ENCODE measurements at places on chromosomes 16 and 17. TPM values are rescaled to one million over a fixed set of nuclear protein-coding genes. Genes with fewer than 3 reads are reported as not detected.

DNA sequence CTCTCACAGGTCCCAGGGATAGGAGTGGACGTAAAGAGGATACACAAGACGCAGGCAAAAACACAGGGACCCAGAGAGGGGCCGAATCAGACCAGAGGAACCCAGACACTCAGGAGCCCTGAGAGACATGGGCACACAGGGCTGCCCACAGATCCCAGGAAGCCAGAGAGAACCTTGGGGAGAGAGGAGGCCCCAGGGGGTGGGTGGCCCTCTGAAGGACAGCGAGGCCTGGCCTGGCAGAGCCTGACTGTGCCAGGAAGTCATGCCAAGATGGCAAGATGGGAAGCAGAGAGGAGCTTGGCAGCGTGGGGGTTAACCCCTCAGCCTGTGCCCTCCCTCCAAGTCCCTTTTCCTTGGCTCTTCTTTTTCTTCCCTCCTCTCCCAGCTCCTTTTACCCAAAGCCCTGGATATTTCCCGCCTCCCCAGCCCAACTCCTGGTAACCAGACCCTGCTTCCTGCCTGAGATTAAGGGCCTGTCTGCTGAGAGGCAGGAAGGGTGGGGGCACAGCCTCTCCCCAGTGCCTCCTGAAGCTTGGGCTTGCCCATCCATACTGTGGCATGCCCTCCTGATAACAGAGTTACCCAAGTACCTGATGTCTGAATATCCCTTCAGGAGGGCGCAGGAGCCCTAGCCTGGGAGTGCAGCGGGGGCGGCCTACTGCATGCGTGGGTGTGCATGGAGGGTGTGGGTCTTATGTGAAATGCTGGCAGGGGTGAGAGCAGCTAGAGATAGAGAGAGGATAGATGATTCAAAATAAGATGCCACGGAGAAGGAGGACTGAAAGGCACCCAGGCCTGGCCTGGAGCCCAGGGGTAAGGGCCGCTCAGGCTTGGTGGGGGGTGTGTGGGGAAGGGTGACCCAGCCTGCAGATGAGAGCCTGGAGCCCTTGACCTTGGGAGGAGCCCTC lies 6.0 kb upstream of the TBX21 start:
- DNase-seq = no peak

DNA sequence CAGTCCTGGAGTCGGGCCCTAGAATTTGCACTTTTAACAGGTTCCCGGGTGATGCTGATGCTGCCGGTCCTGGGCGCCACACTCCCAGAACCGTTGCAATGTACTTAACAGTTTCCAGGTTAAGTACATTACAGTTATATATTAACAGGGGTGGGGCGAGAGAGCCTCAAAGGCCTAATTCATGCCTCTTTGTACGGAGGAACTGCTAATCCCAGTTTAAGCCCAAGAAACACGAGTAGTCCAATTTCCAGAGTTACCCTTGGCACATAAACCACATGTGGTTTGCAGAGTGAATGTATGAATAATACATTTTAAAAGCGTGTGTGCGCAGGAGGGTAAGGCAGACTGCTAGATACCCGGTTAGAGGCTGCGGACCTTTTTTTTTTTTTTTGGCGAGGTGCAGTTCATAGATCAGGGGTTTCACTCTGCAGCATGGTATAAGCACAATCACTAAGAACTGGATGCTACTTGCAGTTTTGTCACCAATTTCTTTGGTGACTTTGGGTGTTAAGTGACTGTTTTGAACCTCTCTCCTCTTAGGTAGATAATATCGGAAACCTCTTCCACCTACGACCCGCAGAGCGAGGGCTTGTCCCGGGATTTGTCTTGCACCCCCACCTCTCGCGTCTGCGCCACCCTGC lies 713 bp downstream of the COX11 start:
- no peak for DNase-seq

- DNase-seq = no peak
These were observed 381.7 kb downstream of the SLC39A11 start for GRCh38 chr17:72710834-72711233.

DNA sequence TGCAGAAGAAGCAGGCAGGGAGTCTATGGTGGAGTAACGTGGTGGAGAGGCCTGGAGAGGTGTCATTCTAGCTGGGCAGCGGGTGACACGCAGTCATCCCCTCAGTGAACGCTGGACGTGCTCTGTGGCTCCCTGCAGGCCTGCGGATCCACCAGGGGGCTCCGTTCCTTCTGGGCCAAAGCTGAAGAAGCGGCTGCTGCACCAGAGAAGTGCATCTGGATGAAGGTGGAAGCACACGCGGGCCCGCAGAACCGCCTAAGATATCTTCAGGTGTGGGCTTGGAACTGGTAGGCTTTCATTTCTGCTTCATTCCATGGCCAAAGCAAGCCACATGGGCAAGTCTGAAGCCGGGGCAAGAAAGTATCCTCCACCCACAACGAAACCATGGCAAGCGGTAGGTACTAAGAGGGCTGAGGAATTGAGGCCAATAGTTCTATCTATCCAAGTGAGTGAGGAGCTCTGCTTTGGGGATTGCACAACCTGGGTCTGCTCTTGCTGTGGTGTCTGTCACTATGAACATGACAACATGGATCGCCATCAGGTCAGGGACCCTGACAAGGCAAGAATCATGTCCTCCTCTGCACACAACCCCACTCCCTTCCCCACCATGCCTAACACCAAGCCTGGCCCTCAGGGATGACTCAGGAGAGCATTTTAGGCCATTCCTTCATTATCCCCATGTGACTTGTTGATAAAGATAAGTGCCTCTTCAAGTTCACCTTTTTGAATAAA lies 78.9 kb upstream of the FBXO47 start:
- peak; percentile 56 for DNase-seq

DNA sequence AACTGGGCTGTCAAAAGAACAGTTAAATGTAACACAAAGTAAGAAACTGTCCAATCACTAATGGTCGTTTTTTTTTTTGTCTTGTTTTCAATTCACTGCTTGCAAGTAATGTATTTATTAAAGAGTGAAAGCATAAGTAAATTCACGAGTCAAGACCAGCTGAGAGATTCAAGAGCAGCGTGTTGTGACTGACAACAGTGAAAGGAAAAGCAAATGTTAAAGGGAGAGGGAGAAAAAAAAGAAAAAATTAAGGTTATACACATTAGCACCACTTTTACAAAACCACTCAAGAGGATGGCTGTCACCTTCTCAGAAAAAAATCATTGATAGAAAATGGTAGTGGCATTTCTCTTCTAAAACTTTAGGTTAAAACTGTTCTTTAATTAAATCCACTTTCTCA lies 36.1 kb downstream of the GPATCH8 start:
- DNase-seq = no peak

DNA sequence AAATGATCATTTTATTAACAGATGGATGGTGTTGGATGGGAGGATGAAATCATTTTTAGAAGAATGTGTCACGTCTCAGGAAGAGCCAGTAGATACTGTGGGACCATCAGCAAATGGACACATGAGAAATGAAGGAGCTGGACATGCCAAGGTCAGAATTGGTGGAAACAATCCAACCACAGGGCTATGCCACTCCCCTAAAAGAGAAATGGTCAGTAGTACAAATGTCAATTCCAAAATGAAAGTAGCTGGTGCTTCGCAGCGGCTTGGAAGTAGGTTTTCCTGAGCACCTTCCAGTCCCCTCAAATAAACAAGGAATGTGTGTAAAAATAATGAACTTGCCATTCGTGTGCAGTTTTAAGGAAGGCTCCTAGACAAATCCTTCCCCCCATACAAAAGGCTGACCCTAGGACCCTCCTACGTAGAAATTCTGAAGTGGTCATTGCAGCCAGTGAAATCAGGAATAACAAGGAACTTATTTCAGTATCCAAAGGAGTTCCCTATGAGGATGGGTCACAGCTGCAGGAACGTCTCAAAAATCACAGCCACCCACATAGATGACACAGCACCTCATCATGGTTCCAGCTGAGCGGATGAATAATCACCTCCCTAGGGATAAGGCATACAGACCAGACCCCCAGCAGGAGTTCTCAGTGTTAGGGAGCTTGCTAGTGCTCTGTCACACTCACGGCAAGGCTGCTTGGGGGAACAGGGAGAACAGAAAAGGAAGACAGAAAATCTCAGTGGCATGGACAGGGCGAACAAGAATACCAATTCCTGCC lies 239.2 kb downstream of the HS3ST3A1 start:
- no peak for DNase-seq

GRCh38 chr16:49203361-49203760 lies 78.3 kb downstream of the CBLN1 start:
- no peak for DNase-seq

DNA sequence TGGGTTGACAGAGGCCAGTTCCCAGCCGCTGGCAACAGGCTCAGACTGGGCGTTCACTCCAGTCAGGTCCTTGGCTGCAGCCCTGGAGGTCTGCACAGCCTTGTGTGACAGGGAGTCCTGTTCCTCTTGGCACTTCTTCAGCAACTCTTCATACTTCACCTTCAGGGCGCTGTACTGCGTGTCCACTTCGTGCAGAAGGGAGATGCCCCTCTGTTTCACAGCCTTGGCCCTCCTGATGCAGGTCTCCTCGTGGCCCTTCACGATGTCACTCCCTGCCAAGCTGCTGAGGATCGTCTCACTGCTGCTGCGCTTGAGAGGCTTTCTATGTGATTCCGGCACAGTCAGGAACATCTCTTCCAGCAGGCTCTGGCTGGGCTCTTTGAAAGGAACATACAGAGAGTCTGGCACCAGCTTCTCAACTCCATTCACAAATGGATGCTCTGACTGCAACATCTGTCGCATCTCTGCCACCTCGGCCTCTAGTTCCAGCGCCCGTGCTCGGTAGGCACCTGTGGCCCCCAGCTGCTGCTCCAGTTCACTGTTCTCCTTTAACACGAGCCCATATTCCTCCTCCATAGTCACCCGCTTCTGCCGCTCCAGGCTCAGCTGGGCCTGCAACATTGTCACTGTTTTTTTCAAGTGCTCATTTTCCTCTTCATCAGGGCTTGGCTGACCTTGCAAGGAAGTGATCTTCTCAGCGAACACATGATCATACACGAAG lies 27.2 kb downstream of the CDR2 start:
- DNase-seq = no peak

- DNase-seq = no peak
These were observed 18.6 kb downstream of the FOXN1 start for GRCh38 chr17:28524476-28525424.

DNA sequence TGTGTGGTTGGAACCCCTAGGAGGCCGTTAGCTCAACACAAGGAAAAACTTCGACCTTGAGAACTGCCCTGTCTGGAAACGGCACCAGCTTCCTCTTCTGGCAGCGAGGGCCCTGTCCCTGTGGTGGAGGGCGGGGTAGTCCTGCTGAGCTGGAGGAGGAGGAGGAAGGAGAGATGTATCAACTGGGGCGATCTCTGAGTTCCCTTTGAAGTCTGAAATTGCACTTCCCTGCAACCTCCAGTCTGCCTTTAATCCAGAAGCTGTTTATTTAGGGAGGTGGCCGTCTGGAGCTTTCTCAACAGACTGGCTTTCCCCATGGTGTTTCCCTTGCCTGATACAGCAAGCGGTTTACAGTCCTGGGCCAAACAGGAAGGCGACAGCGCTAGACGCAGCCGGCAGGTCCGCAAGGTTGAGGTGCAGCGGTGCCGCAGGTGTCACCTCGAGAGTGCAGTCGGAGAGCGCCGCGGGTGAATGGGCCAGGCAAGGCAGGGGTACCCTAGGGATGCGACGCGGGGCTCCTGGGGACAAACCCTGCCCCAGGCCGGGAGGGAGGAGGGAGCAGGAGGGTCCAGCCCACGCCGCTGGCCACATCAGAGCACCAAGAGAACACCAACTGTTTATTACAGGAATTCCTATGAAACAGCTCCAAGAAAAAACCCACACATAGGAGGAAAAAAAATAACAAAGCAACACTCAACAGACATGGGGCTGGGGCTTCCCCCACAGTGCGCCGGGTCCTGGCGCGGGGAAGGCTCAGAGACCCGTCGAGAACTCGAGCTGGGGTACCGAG lies 11.4 kb upstream of the MRPS23 start:
- peak; percentile 58 for DNase-seq

GRCh38 chr17:72724267-72724666 lies 368.2 kb downstream of the SLC39A11 start:
- DNase-seq = no peak

GRCh38 chr16:66189951-66190350 lies 176.5 kb upstream of the CDH5 start:
- DNase-seq = no peak

DNA sequence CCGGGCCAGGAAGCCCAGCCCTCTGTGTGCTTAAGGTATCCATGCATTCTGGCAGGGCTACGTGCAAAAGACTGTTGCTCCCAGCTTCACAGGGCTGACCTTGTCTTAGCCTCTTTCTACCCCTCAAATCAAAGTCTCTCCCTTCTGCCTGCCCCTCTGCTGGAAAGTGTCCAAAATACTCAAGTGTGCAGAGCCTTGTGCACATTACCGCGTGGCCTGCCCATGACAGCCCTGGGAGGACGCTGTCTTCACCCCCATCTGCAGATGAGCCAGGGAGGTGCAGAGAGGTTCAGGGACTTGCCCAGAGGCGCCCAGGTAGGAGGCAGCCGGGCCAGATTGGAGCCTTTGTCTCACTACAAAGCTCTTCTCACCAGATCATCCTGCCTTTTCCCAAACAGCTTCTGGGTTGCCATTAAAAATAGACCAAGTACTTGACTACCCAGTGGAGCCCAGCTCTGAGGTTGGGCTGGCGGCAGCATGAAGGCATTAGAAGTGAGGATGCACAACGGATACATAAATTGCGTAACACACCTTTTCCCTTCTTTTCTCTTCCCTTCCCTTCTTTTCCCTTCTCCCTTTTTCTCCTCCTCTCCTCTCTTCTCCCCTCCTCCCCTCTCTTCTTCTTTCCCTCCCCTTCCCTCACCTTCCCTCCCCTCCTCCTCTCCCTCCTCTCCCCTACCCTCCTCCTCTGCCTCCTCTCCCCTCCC lies 3.5 kb downstream of the CACNG4 start:
- DNase-seq = no peak

DNA sequence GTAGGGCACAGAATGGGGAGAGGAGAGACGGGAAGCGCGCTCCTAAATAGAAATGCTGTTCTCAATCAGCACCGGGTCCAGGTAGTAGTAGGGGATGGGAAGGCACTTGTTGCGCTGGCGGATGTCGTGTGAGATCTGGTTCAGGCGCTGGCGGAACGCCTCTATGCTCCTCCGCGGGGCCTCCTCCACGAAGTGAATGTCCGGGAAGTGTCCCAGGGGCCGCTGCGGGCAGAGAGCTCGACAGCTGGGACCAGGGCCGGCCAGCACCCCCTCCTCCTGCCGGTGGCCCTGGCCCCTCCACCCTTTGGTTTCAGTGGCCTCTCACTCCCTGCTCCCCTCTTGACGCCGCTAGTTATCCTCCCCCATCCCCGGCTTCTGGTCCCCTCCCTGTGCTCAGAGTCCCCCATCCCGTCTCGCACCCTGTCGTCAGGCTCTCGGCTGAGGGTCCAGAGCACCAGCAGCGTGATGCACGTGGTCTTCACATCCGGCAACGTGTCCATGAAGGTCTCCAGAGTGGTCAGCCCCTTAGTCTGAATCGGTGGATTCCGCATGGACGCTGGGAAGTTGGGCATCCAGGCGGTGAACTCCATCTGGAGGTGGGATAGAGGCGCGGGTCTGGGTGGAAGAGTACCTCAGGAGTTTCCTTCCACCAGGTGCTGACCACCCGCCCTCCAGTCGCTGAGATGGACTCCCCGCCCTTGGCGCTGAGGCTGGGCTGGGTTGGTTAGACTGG lies 14.6 kb downstream of the ALOX12B start:
- DNase-seq = peak; percentile 42

GRCh38 chr16:89828199-89828869 lies at the start of gene SPIRE2:
SPIRE2 (plus strand) TSS chr16:89828475; CDS start chr16:89828551, 76 bp downstream.
- peak; percentile 80 for DNase-seq

Gene HBA1
- total RNA-seq = 3.1 TPM

Gene CHD3
- 38.9 TPM for total RNA-seq

Gene TUBG1
- total RNA-seq = 141 TPM

Gene SPIRE2
- 21.1 TPM for total RNA-seq

Gene CHST4
- 9.9 TPM for total RNA-seq

Gene SOX9
- total RNA-seq = 8.1 TPM

All from WTC11 (cell line).